GM12865 (cell line): ENCODE measurements at places on chromosomes 16 and 17.

GRCh38 chr17:53193044-53193443 lies 629.7 kb upstream of the KIF2B start:
- no peak for DNase-seq

DNA sequence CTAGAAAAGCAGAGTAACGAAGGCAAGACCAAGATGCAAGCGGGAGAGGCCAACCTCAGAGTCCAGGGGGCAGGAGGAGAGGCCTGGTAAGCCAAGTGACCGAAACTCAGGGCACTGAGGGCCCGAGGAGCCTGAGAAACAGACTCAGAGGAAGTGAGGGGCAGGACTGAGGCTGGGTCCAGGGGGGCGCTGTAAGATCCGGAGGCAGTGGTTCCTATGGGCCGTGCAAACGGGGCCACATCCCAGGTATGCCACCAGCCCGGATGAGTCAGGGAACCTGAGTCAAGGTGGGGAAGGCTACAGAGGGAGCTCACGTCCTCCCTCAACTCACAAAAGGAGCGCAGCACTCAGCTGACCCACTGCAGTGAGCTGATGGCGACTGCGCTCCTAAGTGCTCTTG lies 8.3 kb downstream of the ZDHHC7 start:
- DNase-seq = no peak

GRCh38 chr16:57060323-57061083 lies 31.9 kb upstream of the CPNE2 start:
- no peak for DNase-seq

DNA sequence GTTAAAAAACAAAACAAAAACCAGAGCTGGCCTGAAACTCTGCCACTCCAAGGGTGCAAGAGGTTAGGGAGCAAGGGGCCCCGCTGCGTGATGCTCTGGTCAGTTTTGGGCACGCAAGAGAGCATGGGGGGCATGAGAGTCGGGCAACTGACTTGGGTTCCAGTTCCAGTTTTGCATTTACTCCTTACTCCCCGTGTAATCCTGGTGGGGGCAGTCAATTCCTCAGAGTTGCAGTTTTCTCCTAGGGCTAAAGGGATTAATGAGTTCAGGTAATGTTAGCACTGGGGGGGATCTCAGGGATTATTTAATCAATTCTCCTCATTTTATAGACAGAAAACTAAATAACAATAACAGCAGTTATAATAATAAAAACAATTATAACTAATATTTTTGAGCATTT lies 72.9 kb upstream of the PMFBP1 start:
- no peak for DNase-seq

GRCh38 chr16:31138621-31139578 lies 3.4 kb upstream of the PRSS8 start:
- no peak for DNase-seq

GRCh38 chr16:88702371-88703210 lies 3.6 kb downstream of the RNF166 start:
- DNase-seq = no peak

DNA sequence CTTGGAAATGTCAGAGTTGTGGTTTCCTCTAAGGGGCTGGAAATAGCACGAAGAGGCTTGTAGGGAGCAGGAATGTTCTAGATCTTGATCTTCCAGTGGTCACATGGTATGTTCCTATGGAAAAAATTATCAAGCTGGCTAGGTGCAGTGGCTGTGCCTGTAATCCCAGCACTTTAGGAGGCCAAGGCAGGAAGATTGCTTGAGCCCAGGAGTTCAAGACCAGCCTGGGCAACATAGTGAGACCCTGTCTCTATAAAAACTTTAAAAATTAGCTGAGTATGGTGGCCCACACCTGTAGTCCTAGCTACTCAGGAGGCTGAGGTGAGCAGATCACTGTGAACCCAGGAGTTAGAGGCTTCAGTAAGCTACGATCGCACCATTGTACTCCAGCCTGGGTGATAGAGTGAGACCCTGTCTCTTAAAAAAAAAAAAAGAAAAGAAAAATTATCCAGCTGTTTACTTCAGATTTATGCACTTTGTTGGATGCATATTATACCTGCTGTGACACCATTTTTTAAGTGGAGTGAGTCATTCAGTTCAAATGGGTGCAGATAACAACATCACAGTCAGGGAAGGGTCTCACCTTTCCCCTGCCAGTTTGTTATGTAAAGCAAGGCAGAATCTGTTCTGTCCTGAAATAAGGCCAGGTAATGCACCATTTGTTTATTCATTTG lies 65.7 kb upstream of the LYRM9 start:
- DNase-seq = no peak

GRCh38 chr17:45833920-45834319 lies 10.8 kb upstream of the SPPL2C start:
- DNase-seq = no peak

- no peak for DNase-seq
Observed at GRCh38 chr16:71572497-71573116, 4.3 kb downstream of the TAT start.

- DNase-seq = peak; percentile 39
Observed at GRCh38 chr16:28974007-28974436, 556 bp upstream of the SPNS1 start.

GRCh38 chr17:82070611-82071010 lies 5.0 kb upstream of the DUS1L start:
- DNase-seq = no peak

DNA sequence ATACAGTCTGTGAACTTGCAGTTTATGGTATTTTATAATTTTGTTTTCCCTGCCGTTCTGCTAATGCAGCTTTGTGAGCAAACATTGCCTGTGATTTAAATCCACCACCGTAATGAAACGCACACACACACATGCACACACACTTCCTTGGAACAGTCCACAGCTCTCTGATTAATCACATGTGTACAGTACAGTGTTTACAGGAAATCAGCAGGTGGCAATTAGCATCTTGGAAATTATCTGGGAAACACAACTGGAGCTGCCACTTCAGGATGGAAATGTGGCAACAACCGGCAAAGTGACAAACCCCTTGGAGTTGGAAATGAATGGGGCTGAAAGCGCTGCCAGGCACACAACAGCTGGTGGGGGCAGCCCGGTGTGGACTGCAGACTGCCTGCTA lies 12.9 kb upstream of the ZKSCAN2 start:
- DNase-seq = no peak

GRCh38 chr16:80971819-80972218 lies 34.9 kb downstream of the CMC2 start:
- DNase-seq = peak; percentile 42

GRCh38 chr17:5698959-5699358 lies 114.7 kb upstream of the NLRP1 start:
- no peak for DNase-seq

GRCh38 chr17:42508426-42509165 lies 27.4 kb upstream of the NAGLU start:
- no peak for DNase-seq

- peak; percentile 91 for DNase-seq
Observed at GRCh38 chr16:69132424-69133252, at the start of the genes CHTF8 and UTP4. CHTF8 (minus strand) TSS chr16:69132588; CDS start chr16:69121458, 11,130 bp downstream. UTP4 (plus strand) TSS chr16:69132649; CDS start chr16:69133460, 811 bp downstream.

GRCh38 chr17:60248618-60249289 lies 99.0 kb downstream of the CA4 start:
- DNase-seq = no peak

DNA sequence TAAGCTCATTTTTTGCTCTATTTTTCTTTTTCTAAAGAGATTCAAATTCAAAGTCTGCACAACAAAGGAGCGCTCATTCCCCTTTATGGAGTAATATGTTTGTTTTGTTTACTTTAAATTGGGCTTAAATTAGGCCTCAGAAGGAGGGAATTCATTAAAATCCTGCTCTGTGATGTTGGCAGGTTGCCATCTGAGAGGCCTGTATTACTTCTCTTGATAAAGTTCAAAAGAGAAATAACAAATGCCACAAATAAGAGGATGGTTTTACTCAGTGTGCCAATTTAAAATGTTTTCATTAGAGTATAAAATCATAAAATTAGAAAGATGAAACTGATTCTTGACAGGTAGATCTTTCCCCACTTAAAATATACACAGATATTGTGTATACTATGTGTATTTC lies 54.5 kb upstream of the HLF start:
- DNase-seq = no peak

- no peak for DNase-seq
Observed at GRCh38 chr17:39659279-39660010, 5.7 kb upstream of the TCAP start.

DNA sequence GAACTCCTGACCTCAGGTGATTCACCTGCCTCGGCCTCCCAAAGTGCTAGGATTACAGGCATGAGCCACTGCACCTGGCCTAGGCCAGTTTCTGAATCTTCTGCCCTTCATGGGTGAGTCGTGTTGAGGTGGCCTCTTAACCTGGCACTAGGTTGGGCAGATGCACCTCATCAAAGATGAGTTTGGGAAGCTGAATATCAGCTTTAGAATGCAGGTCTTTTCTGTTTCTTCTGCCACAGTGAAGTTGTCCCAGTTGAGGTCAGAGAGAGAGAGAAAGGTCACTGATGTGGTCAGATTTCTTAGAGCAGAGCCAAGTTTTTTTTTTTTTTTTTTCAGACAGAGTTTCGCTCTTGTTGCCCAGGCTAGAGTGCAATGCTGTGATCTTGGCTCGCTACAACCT lies 111.3 kb upstream of the WSCD1 start:
- no peak for DNase-seq
